ENCODE measurements at places on chromosomes 3 and 15. TPM values are rescaled to one million over a fixed set of nuclear protein-coding genes. Genes with fewer than 3 reads are reported as not detected.

Gene SOX2
- 4.3 TPM for total RNA-seq

Gene CLDN18
- total RNA-seq, result 0.26 TPM

Gene C3orf20
- total RNA-seq, result not detected

Gene FEZF2
- total RNA-seq, result not detected

Gene UNC45A
- 64.5 TPM for total RNA-seq

Gene VPS39
- 39.7 TPM for total RNA-seq

DNA sequence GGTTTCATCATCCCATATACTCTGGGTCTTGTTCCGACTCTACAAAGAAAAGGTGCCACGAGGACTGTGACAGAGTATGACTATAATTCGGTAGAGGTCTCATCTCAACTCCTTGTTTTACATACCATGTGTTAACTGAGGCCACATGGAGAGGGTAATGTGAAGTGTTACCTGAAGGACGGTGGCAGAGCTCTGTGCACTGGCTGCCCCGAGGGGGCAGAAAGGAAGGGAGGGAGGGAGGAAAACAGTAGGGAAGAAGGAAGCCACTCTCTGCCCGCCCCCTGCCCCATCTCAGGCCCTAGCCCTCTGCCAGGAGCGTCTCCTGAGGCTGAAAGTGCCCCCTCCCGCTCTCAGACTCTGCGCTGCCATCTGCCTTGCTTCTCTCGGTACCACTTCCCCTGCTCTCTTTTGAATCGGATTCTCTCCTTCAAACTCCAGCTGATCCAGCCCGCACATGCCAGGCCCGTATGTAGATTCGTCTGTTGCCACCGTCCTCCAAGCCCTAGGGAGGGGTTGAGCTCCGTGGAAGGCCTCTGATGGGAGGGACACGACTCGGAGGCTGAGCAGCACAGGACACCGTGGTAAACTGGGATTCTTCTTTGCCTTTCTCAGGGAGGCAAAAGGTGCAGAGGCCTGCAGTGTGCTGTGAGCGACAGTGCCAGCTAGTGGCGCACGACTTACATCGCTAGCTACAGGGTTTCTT, 70.5 kb upstream of the ATP10A start:
- DNase-seq, result no peak

DNA sequence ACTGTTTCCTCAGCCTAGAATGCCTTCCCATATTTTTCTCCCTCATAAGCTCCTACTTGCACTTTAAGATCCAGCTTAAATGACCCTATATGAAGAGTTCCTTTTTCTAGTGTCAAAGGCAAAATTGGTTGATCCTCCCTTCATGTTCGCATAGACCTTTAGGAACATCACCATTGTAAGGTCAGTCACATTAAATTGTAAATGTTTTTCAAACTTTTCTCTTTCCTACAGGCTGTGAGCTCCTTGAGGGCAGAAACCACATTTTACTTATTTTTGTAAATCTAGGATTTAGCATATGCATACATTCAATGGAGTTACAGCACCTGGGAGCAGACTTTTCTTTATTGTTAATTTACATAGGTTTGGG, 813 bp downstream of the SMCO1 start:
- no peak for DNase-seq

DNA sequence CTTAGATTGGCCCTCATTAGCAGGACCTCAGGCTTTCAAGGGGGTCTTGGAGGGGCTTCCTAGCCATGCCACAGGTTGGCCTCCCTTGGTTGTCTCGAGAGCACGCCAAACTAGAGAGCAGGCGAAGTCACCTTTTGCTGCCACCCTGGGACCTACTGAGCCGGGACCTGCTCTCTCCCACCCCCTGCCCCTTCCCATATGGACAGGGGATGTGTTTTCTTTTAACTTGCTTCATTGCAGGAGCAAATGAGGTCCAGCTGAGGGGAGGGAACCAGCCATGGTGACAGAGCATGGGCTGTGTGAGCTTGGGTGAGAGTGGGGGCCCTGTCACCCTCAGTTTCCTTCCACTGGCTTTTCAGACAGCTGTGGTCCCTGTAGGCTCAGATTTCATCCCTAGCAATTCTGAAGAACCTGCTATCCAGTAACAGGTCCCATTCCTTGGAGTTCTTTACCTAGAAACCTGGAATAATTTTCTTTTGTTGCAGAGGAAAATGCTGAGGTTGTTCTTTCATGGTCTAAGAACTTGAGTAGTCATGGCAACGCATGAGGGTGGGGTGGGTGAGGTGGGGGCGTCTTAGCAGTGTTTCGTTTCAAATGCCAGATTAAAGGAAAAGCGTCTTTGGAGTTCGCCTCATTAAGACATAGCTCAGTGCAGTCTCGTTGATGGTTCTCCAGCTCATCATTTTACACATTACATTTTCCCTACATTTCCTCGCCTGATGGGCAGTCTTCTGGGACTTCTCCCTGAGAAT, 20.1 kb upstream of the MAGEF1 start:
- DNase-seq, result no peak

DNA sequence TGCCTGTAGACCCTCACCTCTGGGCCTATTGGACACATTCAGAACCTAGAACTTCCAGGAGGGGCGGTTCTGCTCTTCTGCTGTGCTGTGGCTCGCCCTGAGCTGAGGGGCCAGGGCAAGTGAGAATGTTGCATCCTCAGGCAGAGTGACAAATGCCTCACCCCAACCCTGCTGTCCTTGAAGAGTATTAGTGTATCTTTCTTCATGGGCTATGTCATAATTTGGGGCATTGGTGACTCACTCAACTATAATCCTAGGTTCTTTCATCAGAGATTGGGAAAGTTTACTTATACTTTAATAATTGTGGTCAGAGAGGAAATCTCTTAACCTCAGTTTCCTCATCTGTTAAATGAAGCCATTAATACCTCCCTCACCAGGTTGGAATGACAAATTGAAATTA, 143.8 kb downstream of the SV2B start:
- DNase-seq, result no peak

DNA sequence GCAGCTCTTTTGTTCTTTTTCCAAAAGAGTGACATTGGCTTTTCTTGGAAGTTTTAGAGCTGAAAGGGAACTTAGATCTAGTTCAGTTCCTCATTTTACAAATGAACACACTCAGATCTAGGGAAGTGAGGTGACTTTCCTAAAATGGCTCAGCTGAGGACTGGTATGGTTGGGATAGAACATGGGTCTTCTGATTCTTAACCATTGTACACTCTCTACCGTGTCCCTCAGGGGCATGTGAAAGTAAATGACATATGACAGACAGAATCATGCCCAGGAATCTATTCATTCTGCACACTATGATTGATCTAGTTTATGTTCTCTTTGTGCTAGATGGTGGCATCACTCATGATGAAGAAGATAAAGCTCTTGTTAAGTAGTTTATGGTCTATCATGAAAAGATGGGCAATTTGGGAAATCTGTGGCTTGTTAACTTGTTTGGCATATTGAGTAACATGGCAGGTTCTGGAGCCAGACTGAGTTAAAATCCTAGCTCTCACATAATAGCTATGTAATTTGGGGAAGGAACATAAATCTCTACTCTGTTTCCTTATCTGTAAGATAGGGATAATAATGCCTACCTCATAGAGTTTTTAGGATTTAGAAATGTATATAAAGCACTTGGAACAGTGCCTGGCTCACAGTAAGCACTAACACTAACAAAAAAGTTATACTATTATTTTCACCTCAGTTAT, 30.9 kb downstream of the UBE2E1 start:
- no peak for DNase-seq

Data from A172 (cell line).